Stimulated activated CD4-positive, alpha-beta T cell treated with anti-CD3 and anti-CD28 coated beads, Interleukin-4, amount 100 ng/mL, for 48 hours (primary cell): ENCODE measurements at places on chromosomes 1 and 21.

DNA sequence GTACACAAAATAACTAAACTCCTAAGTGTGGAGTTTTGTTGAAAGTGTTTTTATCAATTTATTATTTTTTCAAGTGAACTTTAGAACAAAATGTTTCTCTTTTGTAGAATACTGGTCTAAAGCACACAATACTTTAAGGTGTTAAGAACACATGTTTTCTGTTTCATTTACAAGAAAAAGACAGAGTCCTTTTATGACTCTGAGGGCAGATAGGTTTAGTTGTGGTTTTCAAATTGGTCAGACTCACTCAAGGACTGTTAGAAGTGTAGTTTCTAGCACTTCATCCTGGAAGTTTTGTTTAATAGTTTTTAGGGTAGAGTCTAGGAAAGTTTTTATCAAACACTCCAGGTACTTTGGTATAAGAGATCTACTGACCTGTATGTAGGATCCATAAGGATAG is 376.5 kb downstream of the LRRIQ3 start:
- no peak for DNase-seq

DNA sequence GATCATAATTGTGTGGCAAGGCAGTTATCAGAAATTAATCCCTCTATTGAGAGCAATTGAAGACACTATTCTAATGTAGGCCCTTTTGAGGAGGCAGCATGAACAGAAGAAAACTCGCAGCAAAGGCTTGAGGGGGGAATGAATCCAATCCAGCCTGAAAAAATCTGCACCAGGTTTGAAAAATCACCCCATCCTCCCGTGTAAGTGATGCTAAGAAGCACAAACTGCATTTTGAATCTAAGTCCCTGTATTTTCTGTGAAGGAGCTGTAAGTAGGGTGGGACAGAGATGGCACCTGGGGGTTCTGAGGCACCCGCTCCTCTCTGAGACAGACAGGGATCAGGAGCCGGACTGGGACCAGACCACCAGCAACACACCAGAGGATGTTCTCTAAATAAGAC is at the start of gene CRB1:
CRB1 (plus strand) TSS at position 241 of the 400 bp plus-strand sequence. CDS start 161 bp downstream, outside the sequence.
- DNase-seq, result no peak

GRCh38 chr1:235820061-235820460 is 46.6 kb downstream of the LYST start:
- DNase-seq, result no peak

DNA sequence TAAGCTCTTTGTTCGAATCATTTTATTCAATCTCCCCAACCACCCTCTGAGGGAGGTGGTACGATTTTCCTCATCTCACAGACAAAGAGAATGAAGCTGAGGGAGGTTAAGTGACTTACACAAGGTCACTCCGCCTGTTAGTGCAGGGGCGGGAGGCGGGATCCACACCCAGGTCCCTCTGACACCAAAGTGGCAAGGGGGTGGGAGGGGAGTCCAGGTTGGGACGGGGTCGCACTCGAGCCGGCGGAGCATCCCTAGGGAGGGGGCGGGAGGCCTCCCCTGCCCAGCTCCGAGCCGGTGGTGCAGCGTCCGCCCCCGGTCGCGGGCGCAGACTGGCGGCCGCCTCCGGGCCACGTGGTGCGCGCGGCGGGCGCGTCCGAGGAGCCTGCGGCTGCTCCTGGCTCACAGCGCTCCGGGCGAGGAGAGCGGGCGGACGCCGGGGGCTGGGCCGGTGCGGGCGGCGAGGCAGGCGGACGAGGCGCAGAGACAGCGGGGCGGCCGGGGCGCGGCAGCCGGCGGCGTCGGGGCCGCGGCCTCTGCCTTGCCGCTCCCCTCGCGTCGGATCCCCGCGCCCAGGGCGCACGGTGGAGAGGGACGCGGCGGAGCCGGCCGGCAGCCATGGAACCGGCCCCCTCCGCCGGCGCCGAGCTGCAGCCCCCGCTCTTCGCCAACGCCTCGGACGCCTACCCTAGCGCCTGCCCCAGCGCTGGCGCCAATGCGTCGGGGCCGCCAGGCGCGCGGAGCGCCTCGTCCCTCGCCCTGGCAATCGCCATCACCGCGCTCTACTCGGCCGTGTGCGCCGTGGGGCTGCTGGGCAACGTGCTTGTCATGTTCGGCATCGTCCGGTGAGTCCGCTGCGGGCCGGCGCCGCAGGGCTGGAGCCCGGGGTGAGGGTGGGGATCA is at the start of gene OPRD1:
OPRD1 (plus strand) TSS at position 405 of the 903 bp plus-strand sequence; CDS start at position 619, 214 bp downstream.
- DNase-seq, result no peak

- no peak for DNase-seq
These were observed 8.5 kb downstream of the KYAT3 start for GRCh38 chr1:88983791-88984559.

DNA sequence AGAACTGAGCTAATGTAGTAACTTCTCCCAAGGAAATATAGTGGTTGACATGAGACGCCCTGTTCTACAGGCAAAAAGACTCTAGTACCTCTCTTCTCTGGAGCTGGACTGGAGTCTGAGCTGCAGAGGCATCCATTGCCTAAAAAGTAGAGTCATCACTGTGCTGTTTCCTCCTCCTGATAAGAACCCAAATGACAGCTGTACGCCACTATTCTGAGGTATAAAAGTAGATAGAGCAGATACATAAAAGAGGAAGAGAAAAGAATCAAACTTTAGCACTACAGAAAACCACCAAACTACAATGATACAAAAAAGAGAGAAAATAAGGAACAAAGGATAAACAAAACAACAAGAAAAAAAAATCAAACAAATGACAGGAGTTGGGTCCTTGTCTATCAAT is 1568.8 kb downstream of the PLA2G4A start:
- no peak for DNase-seq

GRCh38 chr1:180562640-180563025 is 3.9 kb downstream of the OVAAL start:
- no peak for DNase-seq

DNA sequence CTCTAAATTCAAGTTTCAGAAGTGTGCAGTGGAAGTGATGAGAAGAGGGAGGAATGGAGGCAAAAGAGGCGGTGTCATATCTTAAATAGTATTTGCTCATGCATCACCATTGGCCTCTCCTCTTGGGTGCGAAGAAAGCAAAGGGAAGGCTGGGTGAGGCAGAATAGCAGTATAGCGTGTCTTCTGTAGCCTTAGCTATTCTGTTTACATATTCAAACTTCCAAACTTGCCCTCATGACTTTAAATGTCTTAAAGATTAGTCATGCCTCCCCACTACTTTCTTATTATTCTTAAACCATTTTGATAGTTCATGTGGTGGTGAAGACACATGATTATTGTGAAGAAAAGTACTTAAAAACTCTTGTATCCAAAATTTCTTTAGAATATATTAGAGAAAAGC is 104.6 kb upstream of the TENT5C start:
- DNase-seq, result no peak

GRCh38 chr1:118101515-118101844 is 83.5 kb downstream of the SPAG17 start:
- no peak for DNase-seq
